ENCODE measurements at places on chromosomes 1 and 21.

GRCh38 chr1:224565611-224566406 is 50.3 kb upstream of the CNIH3 start:
- DNase-seq, result no peak

DNA sequence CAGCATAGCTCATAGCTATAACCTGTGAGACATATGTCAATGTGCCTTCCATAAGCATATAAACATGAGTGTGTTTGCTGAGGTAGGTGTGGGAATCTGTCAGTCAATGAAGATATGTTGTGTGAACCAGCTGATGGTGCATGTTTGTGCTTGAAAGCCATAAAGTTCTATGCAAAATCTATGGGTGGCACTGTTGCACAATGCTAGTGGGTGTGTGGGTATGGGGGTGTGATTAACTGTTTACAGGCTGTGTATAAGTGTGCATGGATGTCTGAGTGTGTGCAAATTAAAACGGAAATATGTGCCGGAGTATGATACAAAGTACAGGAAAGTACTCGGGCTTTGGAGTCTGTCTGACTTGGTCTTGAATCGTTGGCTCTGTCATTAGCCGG is 1.0 kb upstream of the ATP2B4 start:
- peak; percentile 46 for DNase-seq

GRCh38 chr1:236980673-236981072 is 23.6 kb downstream of the MT1HL1 start:
- DNase-seq, result no peak

GRCh38 chr1:11664336-11665065 is 501 bp downstream of the FBXO6 start:
- DNase-seq, result peak; percentile 50

- DNase-seq, result no peak
Measured at GRCh38 chr1:86207323-86207722, 50.8 kb upstream of the COL24A1 start.

GRCh38 chr1:184387476-184388318 is 868 bp downstream of the C1orf21 start:
- DNase-seq, result no peak

DNA sequence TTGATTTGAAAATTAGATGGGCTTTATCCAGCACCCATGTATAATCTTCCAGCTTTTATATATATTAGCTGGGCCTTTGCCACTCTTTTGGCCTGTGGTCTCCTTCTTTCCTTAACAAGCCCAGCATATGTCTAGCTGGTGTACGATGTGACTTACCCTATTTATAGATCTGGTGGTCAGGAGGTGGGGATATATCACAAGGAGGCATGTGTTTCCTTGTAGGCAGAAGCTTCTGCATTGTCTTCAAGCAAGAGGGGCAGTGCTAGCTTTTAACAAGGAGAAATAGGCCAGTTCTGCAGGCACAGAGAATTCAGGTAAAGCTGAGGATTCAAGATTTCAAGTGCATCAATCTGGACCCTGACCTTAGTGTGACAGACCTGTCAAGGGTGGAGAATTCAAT is 38.0 kb upstream of the DNASE2B start:
- DNase-seq, result no peak

DNA sequence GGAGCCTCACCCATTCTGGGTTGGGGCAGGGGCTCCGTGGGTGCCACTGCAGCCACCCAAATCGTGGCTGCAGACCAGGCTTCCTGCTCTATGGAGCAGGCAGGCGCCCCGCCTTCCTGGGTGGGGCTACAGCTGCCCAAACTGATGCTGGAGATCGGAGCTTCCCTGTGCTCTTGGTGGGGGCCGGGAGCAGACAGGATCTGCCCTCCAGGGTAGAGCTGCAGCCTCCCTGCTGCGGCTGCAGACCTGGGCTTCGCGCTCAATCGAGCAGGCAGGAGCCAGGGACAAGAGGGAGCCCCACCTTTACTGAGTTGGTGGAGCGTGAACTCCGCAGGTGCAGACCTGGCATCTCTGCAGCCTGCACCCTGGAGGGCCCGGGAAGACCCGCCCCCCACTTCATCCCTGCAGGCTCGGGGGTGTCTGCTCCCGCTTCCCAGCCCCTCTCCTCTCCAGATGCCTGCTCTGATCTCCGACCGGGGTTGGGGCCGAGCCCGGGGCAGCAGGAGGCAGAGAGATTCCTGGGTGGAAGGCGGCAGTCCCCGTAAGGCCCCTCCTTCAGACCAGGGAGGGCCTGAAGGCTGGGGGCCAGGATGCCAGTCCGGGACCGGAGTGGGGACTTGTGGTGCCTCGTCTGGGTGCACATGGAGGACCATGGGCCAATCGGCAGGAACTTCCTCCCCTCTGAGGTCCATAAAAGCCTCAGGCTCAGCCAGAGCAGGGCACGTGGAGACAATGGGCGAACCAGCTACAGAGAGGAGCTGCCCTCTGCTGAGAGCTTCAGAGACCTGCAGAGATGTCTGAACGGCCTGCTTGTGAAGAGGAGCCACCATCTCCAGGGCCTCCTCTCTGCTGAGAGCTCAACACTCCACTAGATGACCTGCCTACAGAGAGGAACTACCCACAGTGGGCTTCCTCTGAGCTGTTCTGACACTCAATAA is 359.3 kb downstream of the SMYD3 start:
- DNase-seq, result no peak

GRCh38 chr1:9108056-9108665 is 20.7 kb downstream of the GPR157 start:
- no peak for DNase-seq

GRCh38 chr1:68347415-68347814 is 102.3 kb downstream of the RPE65 start:
- DNase-seq, result no peak

- DNase-seq, result no peak
Measured at GRCh38 chr1:229107972-229108371, 162.9 kb upstream of the RAB4A start.

- no peak for DNase-seq
Measured at GRCh38 chr1:19209439-19209989, 552 bp downstream of the UBR4 start.

- DNase-seq, result no peak
Measured at GRCh38 chr1:45762291-45762690, 11.8 kb upstream of the IPP start.

- no peak for DNase-seq
Measured at GRCh38 chr1:116417678-116418077, 44.6 kb downstream of the ATP1A1 start.

GRCh38 chr1:226638608-226639007 is 90.0 kb downstream of the STUM start:
- DNase-seq, result no peak

- no peak for DNase-seq
Measured at GRCh38 chr1:23531562-23532094, 595 bp upstream of the E2F2 start.

DNA sequence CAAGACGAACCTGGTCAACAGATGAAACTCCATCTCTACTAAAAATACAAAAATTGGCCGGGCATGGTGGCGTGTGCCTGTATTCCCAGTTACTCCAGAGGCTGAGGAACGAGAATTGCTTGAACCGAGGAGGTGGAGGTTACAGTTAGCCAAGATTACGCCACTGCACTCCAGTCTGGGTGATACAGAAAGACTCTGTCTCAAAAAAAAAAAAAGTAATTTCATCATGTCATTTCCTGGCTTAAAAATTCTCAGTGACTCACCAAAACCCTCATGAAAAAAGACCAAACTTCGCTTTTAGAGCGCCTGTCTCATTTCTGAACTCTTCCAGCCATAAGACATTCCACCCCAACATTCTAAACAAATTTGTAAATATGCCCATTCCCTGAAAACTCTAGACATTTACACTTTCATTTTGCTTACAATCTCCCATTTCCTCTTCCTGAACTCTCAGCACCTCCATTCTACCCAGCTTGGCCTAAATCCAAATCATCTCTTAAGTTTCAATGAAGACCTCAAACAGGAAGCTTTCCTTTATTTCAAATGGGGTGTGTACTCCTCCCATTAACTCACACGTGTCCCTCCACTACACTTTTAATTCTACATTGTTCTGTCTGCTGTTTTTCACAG is 50.5 kb upstream of the PRRC2C start:
- DNase-seq, result no peak

- DNase-seq, result no peak
Measured at GRCh38 chr1:37255868-37256267, 218.5 kb upstream of the ZC3H12A start.

DNA sequence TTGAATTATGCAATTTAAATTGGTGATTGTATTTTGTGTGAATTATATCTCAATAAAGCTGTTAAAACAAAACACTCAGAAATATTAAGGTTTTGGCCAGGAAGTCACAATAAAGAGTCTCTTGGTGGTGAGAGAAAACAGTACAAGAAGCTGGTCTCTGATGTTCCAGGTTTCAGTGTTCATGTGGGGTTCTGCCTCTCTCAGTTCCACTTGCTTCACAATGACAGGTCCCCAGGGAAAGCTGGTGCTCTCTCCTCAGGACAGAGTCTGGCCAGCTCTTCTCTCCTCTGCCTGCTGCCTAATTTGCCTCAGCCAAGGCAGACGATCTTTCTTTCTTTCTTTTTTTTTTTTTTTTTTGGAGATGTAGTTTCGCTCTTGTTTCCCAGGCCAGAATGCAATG is 342.9 kb upstream of the PLXNA2 start:
- no peak for DNase-seq

- DNase-seq, result no peak
Measured at GRCh38 chr1:48105165-48105564, 108.0 kb upstream of the TRABD2B start.

- no peak for DNase-seq
Measured at GRCh38 chr1:200588698-200589097, 31.9 kb downstream of the KIF14 start.

DNA sequence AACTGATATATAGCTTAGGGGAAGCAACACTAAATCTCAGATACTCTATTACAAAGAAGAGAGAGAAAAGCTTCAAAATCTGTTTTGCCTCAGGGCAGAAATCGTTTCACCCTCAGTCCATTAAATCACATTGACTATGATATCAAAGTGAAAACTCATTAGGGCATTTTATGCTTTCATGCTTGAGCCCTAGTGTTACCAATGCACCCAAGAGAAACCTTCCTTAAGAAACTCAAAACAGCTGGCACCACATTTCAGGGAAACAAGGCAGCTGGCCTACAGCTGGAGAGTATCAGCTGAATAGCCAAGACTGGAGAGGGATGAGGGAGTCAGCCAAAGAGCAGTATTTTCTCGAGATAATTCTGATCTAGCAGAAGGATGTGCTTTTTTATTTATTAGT is 14.9 kb downstream of the COLGALT2 start:
- DNase-seq, result no peak

- DNase-seq, result no peak
Measured at GRCh38 chr1:205588636-205589035, 43.2 kb downstream of the ELK4 start.

DNA sequence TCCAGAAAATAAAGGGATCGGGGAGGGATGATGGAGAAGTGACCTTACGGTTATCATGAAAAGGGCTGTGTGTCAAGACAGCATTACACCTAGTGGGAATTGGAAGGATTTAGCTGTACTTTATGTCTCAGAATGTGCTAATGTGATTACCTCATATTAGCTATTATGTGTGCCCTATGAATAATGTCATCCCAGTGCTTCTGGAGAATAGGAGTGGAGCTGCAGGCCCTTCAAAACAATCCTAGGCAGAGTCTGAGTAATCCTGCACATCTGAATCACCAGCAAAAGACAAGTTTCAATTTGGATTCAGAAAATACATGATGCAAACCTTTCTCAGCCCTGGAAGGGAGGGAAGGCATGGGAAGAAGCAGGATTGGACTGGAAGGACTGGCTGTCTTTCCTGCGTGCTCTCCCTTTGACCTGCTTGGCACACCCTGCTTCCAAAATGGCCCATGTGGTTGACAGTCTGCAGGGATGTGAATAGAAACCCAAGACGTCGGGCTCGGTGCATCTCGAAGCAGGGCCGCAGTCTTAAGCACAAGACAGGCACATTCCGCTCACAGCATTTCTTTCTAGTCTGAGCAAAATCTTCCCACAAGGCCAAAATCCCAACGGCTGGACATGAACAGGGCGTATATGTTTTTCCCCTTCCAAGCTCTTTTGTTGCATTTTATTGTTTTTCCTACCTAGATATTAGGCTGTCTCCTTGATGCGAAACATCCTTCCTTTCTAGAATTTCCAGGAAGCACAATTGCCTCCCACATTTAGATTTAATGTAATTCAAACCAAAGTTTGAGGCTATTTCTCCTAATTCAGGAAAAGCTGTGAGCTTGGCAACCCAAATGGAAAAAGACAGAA is 54.3 kb upstream of the TARBP1 start:
- DNase-seq, result no peak

- DNase-seq, result no peak
Measured at GRCh38 chr1:39729030-39729429, 9.7 kb upstream of the PPIE start.

DNA sequence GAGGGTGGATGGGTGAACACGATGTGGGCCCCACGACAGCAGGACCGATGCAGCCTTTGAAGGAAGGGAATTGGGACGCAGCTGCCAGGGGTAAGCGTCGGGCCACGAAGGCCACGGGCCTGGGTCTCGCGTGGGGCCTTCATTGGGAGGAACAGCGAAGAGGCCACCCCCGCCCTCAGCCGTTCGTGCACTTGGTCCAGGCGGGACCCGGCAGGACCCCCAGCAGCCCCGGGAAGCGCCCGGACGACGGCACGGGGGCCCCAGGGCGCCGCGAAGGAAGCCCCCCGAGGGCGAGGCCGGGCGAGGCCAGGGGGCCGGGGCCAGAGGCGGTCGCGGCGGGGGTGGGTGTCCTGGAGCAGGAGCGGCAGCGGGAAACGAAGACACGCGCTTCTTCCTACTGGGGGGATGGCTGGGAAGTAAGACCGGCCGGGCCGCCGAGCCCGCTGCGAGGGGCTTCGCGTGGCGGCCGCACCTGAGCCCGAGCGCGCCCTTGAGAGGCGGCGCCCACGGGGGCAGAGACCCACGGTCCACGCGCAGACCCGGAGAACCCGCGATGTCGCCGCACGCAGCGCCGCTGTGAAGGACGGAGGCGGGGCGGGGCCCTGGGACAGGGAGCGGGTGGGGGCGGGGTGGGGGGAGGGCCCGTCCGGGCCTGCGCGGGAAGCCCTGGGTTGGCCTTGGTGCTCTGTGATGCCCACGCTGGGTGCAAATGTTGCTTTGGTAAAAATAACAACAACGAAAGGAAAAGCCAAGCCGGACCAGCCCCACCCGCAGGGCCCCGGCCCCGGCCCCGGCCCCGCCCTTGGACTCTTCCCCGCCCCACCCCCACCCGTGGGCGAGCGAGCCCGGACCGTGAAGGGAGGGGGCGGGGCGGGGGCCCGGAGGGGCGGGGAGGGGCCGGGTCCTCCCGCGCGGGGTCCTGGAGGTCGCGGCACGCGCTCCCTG is 56.0 kb upstream of the ADARB1 start:
- DNase-seq, result no peak

- DNase-seq, result peak; percentile 33
Measured at GRCh38 chr1:160078512-160079195, 2.7 kb upstream of the KCNJ9 start.

GRCh38 chr21:39073717-39074116 is 109.5 kb downstream of the PSMG1 start:
- no peak for DNase-seq

DNA sequence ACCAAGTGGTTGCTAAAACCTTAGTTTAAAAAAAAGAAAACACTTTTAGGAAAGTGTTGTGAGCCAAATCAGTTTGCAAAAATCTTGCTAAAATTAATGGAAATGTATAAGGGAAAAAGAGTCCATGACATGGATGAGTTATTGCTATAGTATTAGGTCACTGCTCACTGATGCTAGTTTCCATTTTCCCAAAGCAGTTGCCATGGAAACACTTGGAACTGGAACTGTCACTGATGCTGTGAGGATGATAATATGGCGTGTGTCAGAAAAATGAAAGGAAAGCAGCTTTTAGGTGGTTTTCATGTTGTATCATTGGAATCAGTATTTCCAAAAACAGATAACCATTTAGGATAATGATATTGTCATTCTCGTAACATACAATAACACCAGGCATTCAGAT is 104.4 kb downstream of the PHTF1 start:
- no peak for DNase-seq

All from activated effector memory CD4-positive, alpha-beta T cell treated with Interleukin-2 at 50 U/mL for 16 hours (primary cell).